ENCODE measurements at places on chromosomes 6 and 20.

DNA sequence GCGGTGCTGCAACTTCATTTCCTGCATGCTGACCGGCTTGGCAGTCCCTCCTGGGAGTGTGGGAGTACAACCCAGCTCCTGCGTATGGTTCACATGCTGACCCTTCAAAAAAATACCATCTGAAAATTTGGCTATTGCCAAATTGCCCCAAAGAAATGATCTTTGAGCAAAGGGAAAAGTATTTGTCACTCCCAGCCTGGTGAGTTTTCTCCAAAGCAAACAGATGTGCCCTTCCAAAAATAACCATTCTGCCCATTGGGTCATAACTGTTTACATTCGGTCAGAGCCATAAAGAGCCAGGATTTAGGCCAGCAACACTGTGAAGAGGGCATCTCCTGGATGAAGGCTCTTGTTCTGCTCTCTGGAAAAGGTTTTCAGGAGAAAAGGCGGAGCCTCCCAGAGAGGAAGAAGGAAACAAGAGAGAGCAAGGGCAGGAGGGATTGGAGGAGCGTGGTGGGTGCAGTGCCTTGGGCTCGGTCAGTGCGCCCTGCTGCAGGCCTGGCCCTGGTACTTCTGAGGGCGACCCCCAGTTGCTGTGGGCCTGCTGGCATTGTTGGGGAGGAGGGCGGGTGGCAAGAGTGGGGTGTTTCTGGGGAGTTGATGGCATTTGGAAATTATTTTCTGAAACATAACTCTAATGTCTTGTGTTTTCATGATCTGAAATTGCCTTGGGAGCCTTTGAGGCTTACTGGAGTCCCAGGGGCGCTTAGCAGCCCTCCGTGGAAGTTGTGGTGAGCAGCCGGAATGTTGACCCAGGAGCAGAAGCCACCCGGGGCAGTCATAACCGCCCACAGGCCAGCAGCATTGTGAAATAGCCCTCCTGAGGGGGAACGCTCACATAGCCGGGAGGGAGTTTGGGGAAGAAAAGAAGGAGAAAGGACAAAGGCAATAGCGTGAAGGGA, 248.4 kb downstream of the MYLK4 start:
- DNase-seq = no peak

DNA sequence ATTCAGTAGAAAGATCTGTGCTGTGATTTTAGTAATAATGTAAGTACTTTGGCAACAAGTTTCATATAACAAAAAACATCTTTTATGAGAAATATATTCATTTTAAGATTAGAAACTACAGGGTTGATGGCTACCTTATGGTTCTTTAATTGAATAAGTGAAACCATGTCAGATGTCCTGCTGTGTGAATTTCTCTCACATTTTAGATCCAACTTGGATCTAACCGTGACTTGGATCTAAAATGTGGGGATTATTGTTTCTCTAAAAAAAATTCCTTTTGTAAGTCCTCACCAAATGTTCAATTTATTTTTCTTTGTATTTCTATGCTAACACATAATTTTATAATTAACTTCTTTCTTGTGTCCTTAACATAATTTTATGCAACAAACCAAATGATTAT, 30.4 kb downstream of the ZC2HC1B start:
- no peak for DNase-seq

- DNase-seq = no peak
Observed at GRCh38 chr6:107128175-107128574, 12.9 kb upstream of the BEND3 start.

GRCh38 chr6:39801456-39802251, 9.5 kb downstream of the DAAM2 start:
- DNase-seq = no peak

GRCh38 chr6:170288091-170288631, 2.7 kb downstream of the DLL1 start:
- no peak for DNase-seq

GRCh38 chr6:161110028-161110779, 118.6 kb downstream of the MAP3K4 start:
- DNase-seq = no peak

GRCh38 chr20:52142757-52143156, 48.8 kb downstream of the ZFP64 start:
- no peak for DNase-seq

DNA sequence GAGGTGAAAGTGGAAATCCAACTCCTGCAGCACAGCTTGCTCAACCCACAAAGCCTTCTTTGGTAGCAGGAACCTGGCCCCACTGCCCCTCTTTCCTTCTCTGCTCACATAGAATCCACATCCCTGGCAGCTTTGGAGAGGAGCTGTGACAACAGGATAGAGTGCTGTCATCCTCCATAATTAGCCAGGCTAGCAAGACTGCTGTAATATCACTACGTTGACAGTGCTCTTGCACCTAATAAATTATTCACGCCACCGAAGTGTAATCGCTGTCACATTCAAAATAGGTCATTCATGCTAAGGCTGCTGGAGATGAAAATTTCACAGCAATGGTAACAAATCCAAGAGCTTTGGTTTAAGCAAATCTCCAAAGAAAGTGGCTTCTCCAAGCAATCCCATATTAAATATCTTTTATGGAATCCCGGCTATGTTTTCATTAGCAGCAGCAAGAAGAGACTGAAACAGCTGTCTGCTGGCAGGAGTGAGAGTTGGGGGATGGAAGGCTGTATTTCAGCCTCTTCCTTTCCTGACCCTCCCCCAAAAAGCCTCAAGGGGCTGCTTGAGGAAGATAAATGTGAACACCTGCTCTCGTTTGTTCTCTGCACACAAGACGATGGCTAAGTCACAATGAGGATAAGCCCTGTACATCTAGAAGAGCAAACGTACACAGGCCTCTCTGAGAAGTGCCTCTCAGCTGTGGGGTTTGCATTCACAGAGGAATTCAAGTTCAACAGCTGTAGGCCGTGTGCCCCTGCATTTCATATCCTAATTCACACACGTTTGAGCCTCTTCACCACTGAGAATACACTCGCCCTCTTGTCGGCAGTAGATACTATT, 16.5 kb downstream of the RIPOR2 start:
- DNase-seq = no peak

- no peak for DNase-seq
Observed at GRCh38 chr20:64186071-64186598, 21.9 kb downstream of the MYT1 start.

- DNase-seq = no peak
Observed at GRCh38 chr6:137589067-137589848, 95.1 kb upstream of the OLIG3 start.

- DNase-seq = no peak
Observed at GRCh38 chr20:58006346-58007316, 221.8 kb downstream of the ANKRD60 start.

DNA sequence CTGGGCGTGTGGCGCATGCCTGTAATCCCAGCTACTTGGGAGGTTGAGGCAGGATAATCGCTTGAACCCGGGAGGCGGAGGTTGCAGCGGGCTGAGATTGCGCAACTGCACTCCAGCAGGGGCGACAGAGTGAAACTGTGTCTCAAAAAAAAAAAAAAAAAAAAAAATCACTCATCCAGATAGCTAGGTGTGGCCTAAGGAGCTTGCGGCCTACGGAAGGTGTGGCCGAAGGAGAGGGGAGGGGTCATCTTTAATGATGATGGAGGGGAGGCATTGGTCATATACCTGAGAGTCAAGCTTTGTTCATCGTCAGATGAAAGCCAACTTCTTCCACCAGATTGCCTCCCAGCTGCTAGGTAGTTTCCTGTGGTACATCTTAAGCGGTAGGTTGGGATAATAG, 801 bp upstream of the PPARD start:
- no peak for DNase-seq

GRCh38 chr6:131159578-131159977, 24.3 kb downstream of the AKAP7 start:
- no peak for DNase-seq

GRCh38 chr20:9660236-9660868, 146.0 kb downstream of the LAMP5 start:
- DNase-seq = no peak

DNA sequence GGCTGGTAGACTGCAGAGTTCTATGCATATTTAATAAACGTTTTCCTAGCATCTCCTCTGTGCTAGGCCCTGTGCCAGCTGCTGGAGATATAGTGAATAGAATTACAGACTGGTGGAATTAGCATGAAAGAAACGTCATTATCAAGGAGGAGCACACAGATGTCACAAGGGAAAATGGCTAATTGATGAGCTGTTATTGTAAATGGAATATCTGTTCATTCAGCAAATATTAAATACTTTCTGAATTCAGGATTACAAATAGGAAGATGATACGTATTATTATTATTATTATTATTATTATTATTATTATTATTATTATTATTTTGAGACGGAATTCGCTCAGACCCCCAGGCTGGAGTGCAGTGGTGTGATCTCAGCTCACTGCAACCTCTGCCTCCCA, 1.2 kb downstream of the AAR2 start:
- no peak for DNase-seq

DNA sequence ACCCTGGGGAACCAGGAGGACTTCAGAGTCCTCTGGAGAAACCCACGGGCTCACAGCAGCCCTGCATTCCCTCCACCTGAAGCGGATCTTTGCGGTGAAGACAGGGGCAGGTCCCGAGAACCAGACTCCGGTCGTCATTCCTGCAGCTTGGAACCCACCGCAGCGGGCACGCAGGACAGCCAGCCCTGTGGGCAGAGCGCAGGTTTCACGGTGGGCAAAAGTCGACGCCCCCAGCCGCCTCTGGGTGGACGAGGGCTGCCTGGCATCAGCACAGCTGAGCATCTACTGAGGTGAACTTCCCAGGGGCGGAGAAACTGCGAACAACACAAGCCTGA, 118.3 kb downstream of the PSMB1 start:
- DNase-seq = no peak

DNA sequence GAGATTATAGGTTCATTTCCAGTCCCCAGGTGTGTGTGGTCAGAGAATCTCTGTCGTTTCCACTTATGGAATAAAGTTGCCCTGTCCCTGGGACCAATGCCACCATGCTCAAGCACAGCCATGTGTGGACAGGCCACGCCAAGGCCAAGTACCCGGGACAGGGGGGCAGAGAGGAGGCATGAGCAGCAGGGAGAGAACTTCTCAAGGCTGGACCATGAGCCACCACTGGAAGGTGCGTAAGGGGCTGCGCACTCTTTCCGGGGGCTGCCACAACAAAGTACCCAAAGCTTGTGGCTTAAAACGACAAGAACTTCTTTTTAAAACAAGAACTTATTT, 209.2 kb upstream of the KCNQ5 start:
- DNase-seq = no peak

GRCh38 chr6:42729731-42730130, 7.3 kb upstream of the PRPH2 start:
- no peak for DNase-seq

DNA sequence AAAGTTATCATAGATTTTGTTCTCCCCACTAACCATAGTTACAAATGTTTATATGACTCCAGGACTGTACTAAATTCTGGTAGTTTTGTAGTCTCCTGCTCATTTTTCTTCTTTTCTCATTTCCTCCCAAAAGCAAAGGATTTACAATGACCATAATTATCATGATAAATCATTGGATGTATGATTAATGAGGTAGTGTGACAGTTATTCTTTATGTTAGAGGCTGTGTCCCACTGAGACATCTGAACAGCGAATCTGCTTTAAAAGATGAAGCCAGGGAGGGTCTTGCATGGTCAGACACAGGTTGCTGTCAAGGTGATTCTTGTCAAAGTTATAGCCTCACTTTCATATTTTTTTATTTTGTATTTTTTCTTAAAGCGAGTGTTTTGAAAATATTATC, 285.2 kb upstream of the STXBP5 start:
- no peak for DNase-seq

GRCh38 chr6:169904051-169904922, 152.9 kb downstream of the ERMARD start:
- DNase-seq = no peak

- no peak for DNase-seq
Observed at GRCh38 chr6:160978141-160978901, 13.2 kb upstream of the MAP3K4 start.

- DNase-seq = no peak
Observed at GRCh38 chr20:4401601-4402000, 320.1 kb upstream of the PRND start.

DNA sequence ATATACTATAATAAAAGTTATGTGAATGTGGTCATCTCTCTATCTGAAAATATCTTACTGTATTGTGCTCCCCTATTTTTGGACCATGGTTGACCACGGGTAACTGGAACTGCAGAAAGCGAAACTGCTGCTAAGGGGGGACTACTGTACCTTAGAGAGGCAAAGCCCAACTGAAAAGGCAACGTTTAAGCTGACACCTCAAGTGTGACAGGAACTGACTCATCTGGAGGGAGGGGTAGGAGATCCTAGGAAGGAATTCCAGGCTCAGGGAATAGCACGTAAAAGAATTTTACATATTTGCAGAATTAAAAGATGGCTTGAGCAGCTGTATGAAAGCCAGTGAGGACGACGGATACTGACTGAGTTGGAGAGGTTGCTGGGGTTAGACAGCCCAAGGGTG, 34.8 kb downstream of the ELOVL2 start:
- DNase-seq = no peak

- no peak for DNase-seq
Observed at GRCh38 chr20:36613974-36614373, 8.4 kb downstream of the RAB5IF start.

DNA sequence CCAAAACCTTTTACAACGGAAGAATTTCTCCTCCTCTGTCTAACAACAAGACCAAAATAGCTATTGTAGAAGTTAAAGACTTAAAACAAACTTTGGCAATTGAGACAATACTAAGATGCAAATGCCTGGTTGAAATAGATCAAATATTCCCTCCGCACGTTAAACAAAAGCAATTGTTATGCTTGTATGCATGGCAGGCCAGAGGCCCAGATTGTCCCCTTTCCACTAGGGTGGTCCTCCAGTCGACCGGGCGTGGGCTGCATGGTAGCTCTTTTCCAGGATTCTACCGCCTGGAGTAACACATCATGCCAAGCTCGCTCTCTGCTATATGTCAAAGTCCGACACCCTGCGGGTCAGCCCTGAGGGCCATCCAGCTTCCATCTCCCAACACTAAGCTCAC, 234.7 kb downstream of the RNGTT start:
- no peak for DNase-seq

- no peak for DNase-seq
Observed at GRCh38 chr6:40983752-40984151, 55.3 kb downstream of the UNC5CL start.

- DNase-seq = no peak
Observed at GRCh38 chr20:6562111-6562510, 205.4 kb upstream of the BMP2 start.

- DNase-seq = no peak
Observed at GRCh38 chr6:13250703-13251102, 77.6 kb downstream of the TBC1D7 start.

DNA sequence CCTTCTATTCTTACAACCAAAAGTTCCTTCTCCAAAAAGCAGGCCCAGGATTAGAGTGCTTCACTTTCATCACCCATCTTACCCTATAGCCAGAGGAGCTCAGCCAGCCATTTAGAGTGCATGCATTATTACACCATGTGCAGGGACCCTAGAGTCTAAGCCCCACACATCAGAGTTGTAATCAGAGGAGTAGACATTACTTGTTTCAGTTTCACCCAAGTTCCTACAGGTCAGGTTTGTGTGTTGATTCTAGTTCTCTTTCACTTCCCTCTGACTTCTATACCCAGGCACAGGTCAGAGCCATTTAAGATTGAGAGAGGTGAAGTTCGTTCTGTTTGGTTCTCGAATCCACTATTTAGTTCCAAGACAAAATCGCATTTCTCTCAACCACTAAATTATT, 16.3 kb upstream of the ARFGEF3 start:
- DNase-seq = no peak

GRCh38 chr6:144653885-144654505, 368.9 kb downstream of the UTRN start:
- DNase-seq = no peak
